ENCODE measurements at places on chromosomes 3 and 15.

DNA sequence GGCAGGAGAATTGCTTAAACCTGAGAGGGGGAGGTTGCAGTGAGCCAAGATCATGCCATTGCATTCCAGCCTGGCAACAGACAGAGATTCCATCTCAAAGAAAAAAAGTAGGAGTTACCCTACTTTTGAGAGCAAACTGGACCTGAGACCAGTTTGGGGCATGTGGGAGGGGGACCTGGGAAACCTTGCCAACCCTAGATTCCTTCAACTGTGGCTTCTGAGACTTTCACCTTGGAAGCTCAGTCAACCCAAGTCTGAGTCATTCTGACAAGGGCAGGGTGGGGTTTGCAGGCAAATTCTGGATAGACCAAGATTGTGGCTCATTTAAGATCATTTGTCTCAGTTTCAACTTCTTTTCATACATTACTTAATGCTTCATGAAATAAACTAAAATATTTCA, 23.8 kb upstream of the SIAH2 start:
- H3K27ac ChIP-seq, result no peak overlapping the region
- no peak for DNase-seq
- no peak overlapping the region for H3K4me3 ChIP-seq
- H3K36me3 ChIP-seq, result no peaks in the 10 kb centered on the region
- H3K27me3 ChIP-seq, result peaks cover 5% of the 10 kb centered on the region

DNA sequence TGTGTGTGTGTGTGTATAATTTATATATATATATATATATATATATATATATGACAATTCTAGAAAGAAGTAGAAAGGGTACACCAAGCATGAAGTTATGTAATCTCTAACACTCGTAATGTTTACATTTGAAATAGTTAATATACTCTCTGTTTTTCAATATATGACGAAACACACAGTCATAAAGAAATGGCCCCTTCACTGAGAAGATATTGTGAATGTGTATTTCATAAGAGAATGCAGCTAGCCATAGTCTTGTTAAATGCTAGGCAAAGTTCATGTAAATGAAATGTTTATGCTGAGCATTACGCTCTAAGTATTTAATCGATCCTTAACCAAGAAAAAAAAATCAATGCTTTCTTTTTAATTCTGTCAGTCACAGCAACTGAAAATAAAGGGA, 154.7 kb upstream of the TSPAN3 start:
- no peak overlapping the region for H3K27ac ChIP-seq
- no peaks in the 10 kb centered on the region for H3K27me3 ChIP-seq
- DNase-seq, result no peak
- no peaks in the 10 kb centered on the region for H3K36me3 ChIP-seq
- H3K4me1 ChIP-seq, result peaks cover 29% of the 10 kb centered on the region

GRCh38 chr15:76176487-76177085, 116.8 kb downstream of the TMEM266 start:
- H3K4me3 ChIP-seq, result no peak overlapping the region
- peaks cover 8% of the 10 kb centered on the region for H3K27me3 ChIP-seq
- no peaks in the 10 kb centered on the region for H3K4me1 ChIP-seq
- H3K27ac ChIP-seq, result no peak overlapping the region
- no peak for DNase-seq

GRCh38 chr3:37492468-37492867, 318.1 kb upstream of the LRRFIP2 start:
- H3K36me3 ChIP-seq, result no peaks in the 10 kb centered on the region
- no peak overlapping the region for H3K4me3 ChIP-seq
- no peaks in the 10 kb centered on the region for H3K4me1 ChIP-seq
- peaks cover 8% of the 10 kb centered on the region for H3K27me3 ChIP-seq

- H3K27me3 ChIP-seq, result no peaks in the 10 kb centered on the region
- DNase-seq, result no peak
- H3K36me3 ChIP-seq, result no peaks in the 10 kb centered on the region
- no peaks in the 10 kb centered on the region for H3K4me1 ChIP-seq
- no peak overlapping the region for H3K27ac ChIP-seq
Measured at GRCh38 chr3:10804183-10804648, 11.8 kb upstream of the SLC6A11 start.

GRCh38 chr3:77189684-77190083, 149.8 kb downstream of the ROBO2 start:
- H3K27ac ChIP-seq, result no peak overlapping the region
- DNase-seq, result no peak
- no peaks in the 10 kb centered on the region for H3K4me1 ChIP-seq
- no peak overlapping the region for H3K4me3 ChIP-seq
- no peaks in the 10 kb centered on the region for H3K27me3 ChIP-seq

GRCh38 chr3:143849854-143850549, 1.7 kb upstream of the SLC9A9 start:
- H3K27me3 ChIP-seq, result peaks cover 3% of the 10 kb centered on the region
- H3K27ac ChIP-seq, result no peak overlapping the region
- DNase-seq, result no peak
- H3K36me3 ChIP-seq, result no peaks in the 10 kb centered on the region

DNA sequence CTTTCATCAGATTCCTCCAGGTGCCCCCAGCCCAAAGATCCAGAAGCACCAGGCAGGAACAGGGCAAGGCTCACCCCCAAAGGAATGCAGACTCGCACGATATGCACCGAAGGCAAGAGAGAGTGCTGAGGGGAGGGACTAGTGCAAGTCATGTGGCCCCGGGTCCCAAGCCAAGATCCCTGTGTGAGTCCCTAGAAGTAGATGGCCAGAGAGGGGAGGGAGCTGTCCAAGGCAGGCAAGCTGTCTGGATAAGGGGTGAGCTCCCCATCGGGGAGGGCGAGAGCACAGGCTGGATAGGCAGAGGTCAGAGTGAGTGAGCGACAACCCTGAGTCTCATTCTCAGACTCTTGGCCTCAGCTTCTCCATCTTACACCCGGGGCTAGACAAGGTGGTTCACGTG, 171.5 kb upstream of the LINGO1 start:
- H3K27ac ChIP-seq, result no peak overlapping the region
- DNase-seq, result no peak
- no peaks in the 10 kb centered on the region for H3K36me3 ChIP-seq
- H3K27me3 ChIP-seq, result peaks cover 10% of the 10 kb centered on the region
- no peak overlapping the region for H3K4me3 ChIP-seq

DNA sequence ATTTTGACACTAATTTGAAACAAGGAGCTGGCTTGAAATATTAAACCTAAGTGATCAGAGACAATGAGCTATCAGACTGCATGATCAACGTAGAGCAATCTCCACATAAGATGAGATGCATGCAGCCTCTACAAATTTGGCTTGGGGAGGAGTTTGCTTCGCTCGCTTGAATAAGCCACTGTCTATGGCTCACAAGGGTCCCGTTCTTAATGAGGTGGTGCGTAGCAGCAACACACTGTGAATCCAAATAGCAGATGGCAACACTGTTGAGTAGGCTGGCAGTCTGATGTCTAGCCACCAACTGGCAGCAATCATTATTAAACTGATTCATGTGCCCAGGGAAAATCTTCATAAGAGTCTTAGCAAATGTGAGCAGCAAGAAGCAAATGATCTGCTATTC, 125.4 kb upstream of the CCDC54 start:
- H3K27me3 ChIP-seq, result no peaks in the 10 kb centered on the region
- H3K27ac ChIP-seq, result no peak overlapping the region
- no peak for DNase-seq
- no peaks in the 10 kb centered on the region for H3K36me3 ChIP-seq
- no peak overlapping the region for H3K4me3 ChIP-seq
- H3K4me1 ChIP-seq, result no peaks in the 10 kb centered on the region

- H3K27me3 ChIP-seq, result peaks cover 1% of the 10 kb centered on the region
- DNase-seq, result no peak
- H3K27ac ChIP-seq, result no peak overlapping the region
- no peaks in the 10 kb centered on the region for H3K36me3 ChIP-seq
- no peak overlapping the region for H3K4me3 ChIP-seq
Measured at GRCh38 chr3:113166719-113167492, 44.5 kb upstream of the BOC start.

- H3K4me3 ChIP-seq, result peak within 1 kb of the TSS; percentile 86
- peak; percentile 73 for DNase-seq
- no peak within 1 kb of the TSS for H3K27ac ChIP-seq
Measured at GRCh38 chr3:170037463-170038433, at the start of gene GPR160. GPR160 (plus strand) TSS chr3:170037995; CDS start chr3:170083973, 45,978 bp downstream.

DNA sequence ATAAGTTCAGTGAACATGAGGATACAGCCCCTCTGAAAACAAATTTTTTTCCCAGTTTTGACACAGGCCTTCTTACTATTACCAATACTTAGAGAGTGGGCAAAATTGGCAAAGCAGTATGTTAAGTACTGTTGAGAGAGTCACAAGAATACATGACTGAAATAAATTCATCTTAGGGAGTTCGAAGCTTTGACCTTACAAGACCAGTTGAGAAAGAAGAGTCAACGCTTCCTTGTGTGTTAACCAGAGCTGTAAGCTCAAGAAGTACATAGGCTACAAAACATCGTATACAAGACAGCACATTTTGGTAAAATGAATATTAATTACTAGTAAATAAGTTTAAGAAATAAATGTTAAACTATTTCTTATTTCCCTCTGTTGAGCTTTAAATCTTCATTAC, 164.4 kb upstream of the RORA start:
- no peak overlapping the region for H3K27ac ChIP-seq
- no peaks in the 10 kb centered on the region for H3K36me3 ChIP-seq
- H3K27me3 ChIP-seq, result no peaks in the 10 kb centered on the region

DNA sequence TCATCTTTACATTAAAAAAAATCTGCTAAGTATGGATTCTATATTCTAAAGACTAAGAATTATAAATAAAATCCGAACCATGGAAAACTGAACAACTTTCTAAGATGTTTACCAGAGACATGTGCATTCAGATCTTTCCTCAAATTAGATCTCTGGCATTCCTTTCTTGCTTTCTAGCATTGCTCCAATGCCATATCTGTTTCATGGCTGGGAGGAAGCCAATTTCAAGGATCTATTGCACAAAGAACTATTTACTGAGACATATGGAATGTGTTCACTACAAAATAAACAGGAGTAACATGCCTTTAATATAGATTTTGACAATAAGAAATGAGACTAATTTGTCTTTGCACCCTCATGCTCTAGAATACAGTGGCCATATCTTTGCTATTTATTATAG, 45.1 kb upstream of the NANOGP8 start:
- no peaks in the 10 kb centered on the region for H3K36me3 ChIP-seq
- H3K27me3 ChIP-seq, result no peaks in the 10 kb centered on the region
- no peaks in the 10 kb centered on the region for H3K4me1 ChIP-seq

- H3K27ac ChIP-seq, result no peak overlapping the region
- H3K4me3 ChIP-seq, result no peak overlapping the region
- H3K27me3 ChIP-seq, result no peaks in the 10 kb centered on the region
Measured at GRCh38 chr15:85125056-85125661, 143.5 kb downstream of the PDE8A start.

- H3K4me1 ChIP-seq, result peaks cover 37% of the 10 kb centered on the region
- no peaks in the 10 kb centered on the region for H3K27me3 ChIP-seq
- peak overlapping the region; percentile 89 for H3K4me3 ChIP-seq
- H3K27ac ChIP-seq, result peak overlapping the region; percentile 74
- H3K36me3 ChIP-seq, result no peaks in the 10 kb centered on the region
- no peak for DNase-seq
Measured at GRCh38 chr3:182979103-182979673, 1.1 kb downstream of the DCUN1D1 start.

GRCh38 chr3:77380136-77380535, 340.2 kb downstream of the ROBO2 start:
- H3K4me3 ChIP-seq, result no peak overlapping the region
- no peak overlapping the region for H3K27ac ChIP-seq
- H3K36me3 ChIP-seq, result no peaks in the 10 kb centered on the region
- no peak for DNase-seq

- H3K36me3 ChIP-seq, result peaks cover 11% of the 10 kb centered on the region
- H3K4me3 ChIP-seq, result no peak overlapping the region
- peaks cover 5% of the 10 kb centered on the region for H3K27me3 ChIP-seq
Measured at GRCh38 chr3:125239266-125239665, 26.7 kb upstream of the SLC12A8 start.

DNA sequence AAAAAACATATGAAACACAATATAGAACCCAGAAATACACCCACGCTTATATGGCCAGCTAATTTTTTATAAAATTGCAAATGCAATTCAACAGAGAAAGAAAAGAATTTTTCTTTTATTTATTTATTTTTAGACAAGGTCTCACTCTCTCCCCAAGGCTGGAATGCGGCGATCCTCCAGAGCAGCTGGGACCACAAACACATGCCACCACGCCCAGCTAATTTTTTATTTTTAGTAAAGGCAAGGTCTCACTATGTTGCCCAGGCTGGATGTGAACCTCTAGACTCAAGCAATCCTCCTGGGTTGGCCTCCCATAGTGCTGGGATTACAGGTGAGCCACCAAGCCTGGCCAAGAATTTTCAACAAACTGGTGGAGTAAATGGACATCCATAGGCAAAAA, 117.9 kb downstream of the SCAPER start:
- peaks cover 5% of the 10 kb centered on the region for H3K4me1 ChIP-seq
- H3K36me3 ChIP-seq, result peaks cover 51% of the 10 kb centered on the region
- no peak overlapping the region for H3K4me3 ChIP-seq

GRCh38 chr3:32372213-32372490, 19.5 kb upstream of the CMTM7 start:
- H3K27ac ChIP-seq, result no peak overlapping the region
- H3K36me3 ChIP-seq, result no peaks in the 10 kb centered on the region
- H3K4me1 ChIP-seq, result peaks cover 7% of the 10 kb centered on the region
- H3K27me3 ChIP-seq, result peaks cover 3% of the 10 kb centered on the region
- no peak for DNase-seq

- H3K27ac ChIP-seq, result no peak overlapping the region
- H3K4me1 ChIP-seq, result peaks cover 20% of the 10 kb centered on the region
- H3K4me3 ChIP-seq, result no peak overlapping the region
- no peaks in the 10 kb centered on the region for H3K36me3 ChIP-seq
- DNase-seq, result no peak
Measured at GRCh38 chr3:56826831-56827722, 25.3 kb upstream of the ARHGEF3 start.

- no peak overlapping the region for H3K4me3 ChIP-seq
- no peak overlapping the region for H3K27ac ChIP-seq
- H3K27me3 ChIP-seq, result peaks cover 1% of the 10 kb centered on the region
- no peaks in the 10 kb centered on the region for H3K36me3 ChIP-seq
- H3K4me1 ChIP-seq, result no peaks in the 10 kb centered on the region
Measured at GRCh38 chr3:45325676-45326075, 62.7 kb upstream of the LARS2 start.

- DNase-seq, result peak; percentile 33
- peaks cover 22% of the 10 kb centered on the region for H3K27me3 ChIP-seq
- no peak within 1 kb of the TSS for H3K27ac ChIP-seq
- H3K4me1 ChIP-seq, result peaks cover 12% of the 10 kb centered on the region
- peak within 1 kb of the TSS; percentile 67 for H3K4me3 ChIP-seq
- H3K36me3 ChIP-seq, result no peaks in the 10 kb centered on the region
Measured at GRCh38 chr15:99104788-99105513, at the start of gene SYNM. SYNM (plus strand) TSS chr15:99105080; CDS start chr15:99105200, 120 bp downstream.
